Activated CD4-positive, alpha-beta T cell treated with anti-CD3 and anti-CD28 coated beads for 24 hours (primary cell): ENCODE measurements at places on chromosomes 6 and 20.

- no peak for DNase-seq
These were observed 11.3 kb upstream of the PKHD1 start for GRCh38 chr6:52098721-52099120.

GRCh38 chr6:50986319-50986718 lies 167.6 kb downstream of the TFAP2B start:
- DNase-seq = no peak

DNA sequence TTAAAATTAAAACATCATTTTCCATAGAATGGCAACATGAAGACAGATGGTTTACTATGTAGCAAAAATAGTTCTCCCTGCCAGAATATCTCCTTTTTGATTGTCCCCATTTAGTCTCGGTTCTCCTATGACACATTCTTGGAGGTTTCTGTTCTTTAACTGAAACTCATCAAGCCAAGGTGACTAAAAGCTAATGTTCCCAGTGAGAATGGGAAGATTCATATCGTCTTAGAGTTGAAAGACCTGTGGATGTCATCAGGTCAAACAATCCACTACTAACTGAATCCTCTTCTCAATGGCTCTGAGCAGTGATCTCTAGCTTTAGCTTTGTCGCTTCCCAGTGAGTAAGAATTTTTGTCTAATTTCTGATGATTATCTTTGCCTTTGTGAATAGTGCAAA lies 1.3 kb upstream of the DOK5 start:
- no peak for DNase-seq

DNA sequence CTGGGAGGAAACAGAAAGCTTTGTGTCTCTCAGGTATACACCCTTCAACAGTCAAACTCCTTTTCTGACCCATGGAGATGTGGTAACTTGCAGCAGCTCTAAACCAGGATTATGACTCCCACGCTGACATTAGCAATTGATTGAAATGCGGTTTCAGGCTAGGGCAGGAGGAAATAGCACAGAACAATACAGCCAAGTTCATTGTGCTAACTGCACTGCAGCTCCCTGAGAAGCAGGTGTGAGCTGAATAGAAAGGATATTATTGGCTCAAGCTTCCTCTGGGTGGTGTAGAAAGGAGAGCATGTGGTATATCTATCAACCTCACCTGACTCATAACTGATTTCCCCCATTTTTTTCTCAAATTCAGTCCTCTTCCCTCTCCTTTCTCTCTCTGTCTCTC lies 612.3 kb upstream of the BTBD3 start:
- DNase-seq = no peak

GRCh38 chr6:30703011-30703410 lies 12.2 kb upstream of the NRM start:
- DNase-seq = no peak

DNA sequence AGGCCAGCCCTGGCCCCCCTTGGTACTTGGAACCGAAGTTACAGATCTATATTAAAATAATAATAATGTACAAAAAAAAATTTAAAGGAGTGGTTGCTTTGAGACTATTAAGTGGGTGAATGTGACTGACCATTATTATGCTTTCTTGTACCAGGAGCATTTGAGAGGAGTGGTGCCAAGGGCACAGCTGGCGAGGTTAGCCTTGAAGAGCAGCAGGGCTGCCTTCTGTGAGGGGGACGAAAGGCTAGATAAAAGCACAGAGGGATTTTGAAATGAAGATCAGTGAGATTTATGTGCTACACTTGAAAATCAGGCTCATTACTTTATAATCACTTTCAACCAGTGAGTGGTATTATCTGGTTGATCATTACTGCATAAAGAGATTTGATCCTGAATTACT lies 48.6 kb downstream of the FIG4 start:
- no peak for DNase-seq

GRCh38 chr6:156109713-156110112 lies 654.1 kb upstream of the NOX3 start:
- no peak for DNase-seq

GRCh38 chr6:76004202-76004601 lies 68.3 kb downstream of the IMPG1 start:
- no peak for DNase-seq

GRCh38 chr6:5941188-5941587 lies 65.5 kb downstream of the NRN1 start:
- no peak for DNase-seq

DNA sequence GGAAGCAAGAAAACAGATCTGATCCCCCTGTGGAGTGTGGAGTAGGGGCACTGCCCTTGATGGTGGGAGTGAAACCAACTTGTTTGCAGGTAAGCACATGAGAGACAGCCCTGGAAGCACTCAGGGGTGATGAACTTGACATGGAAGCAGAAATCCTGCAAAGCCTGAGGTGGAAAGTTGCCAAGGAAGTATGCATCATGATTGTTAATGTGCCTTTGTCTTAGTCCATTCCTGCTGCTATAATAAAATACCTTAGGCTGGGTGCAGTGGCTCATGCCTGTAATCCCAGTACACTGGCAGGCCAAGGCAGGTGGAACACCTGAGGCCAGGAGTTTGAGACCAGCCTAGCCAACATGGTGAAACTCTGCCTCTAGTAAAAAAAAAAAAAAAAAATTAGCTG lies 40.2 kb upstream of the IFNGR1 start:
- DNase-seq = no peak

GRCh38 chr6:16252686-16253299 lies 14.4 kb downstream of the GMPR start:
- DNase-seq = no peak

DNA sequence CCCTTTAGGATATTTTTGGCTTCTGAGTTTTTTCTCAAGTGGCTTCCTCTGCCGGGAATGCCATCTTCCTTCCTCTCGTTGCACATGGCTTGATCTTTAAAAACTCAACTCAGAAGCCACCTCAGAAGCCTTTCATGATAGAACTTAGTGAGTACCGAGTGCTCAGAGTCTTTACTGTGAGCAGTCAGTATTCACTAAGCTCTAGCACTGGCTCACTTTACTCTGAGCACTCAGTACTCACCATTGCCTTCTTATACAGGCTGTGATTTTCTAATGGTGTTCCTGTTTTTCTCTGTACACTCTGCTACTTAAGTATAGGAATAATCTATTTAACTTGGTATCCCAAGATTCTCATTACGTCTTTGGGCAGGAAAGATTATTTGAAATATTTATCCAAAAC lies 116.2 kb downstream of the PFDN4 start:
- DNase-seq = no peak

DNA sequence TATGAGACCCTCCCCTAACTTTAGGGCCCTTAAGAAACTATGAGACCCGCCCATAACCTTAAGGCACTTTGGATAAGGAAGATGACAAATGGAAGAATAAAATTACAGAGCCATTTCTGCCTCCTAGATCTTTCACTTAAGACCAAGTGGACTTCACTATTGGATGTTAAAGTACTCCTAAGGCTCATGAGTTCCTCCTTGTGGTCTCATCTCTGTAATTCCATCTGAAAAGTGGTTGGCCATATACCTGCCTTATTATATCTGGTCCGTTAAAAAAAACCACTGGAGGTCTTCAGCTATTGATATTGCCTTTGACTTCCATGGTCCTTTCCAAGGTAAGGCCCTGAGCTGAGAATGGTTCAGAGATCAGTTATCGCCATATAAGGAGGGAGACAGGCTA lies 310.3 kb downstream of the EYA4 start:
- no peak for DNase-seq

- no peak for DNase-seq
These were observed 59.2 kb upstream of the EYA2 start for GRCh38 chr20:46835418-46835817.

GRCh38 chr6:12289933-12290820 lies at the start of gene EDN1:
Gene EDN1, plus strand, starts transcription at chr6:12290361. Its CDS starts 269 bp downstream, at chr6:12290630.
- peak; percentile 52 for DNase-seq

DNA sequence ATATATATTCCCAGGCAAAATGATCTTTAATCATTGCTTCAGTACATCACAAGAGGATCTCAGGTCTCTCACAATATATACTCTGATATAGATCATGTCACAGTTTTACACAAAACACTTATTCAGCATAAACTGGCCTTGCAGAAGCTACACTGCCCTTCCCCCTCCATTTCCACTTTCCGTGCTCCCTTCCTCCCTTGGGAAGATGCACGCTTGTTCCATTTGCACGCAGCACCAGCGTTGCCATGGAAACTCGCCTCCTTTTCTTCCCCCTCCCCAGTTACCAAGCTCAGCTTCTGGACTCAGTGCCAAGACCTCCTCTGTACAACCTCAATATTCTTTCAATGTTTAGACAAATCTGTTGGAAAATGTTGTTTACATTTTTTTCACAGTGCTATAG lies 154.6 kb downstream of the RFPL4B start:
- no peak for DNase-seq

DNA sequence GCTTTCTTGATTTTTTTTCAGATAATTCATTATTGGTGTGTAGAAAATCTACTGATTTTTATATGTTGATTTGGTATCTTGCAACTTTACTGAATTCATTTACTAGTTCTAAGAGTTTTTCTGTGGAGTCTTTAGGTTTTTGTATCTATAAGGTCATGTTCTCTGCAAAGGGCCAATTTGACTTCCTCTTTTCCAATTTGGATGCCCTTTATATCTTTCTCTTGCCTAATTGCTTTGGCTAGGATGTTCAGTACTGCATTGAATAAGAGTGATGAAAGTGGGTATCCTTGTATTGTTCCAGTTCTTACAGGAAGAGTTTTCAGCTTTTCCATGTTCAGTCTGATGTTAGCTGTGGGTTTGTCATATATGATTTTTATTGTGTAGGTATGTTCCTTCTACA lies 14.4 kb upstream of the NKX2-4 start:
- DNase-seq = no peak
